ENCODE measurements at places on chromosomes 5 and 9. TPM values are rescaled to one million over a fixed set of nuclear protein-coding genes. Genes with fewer than 3 reads are reported as not detected.
A peak's percentile ranks its signal among the peaks of the same experiment; 100 is the strongest.

DNA sequence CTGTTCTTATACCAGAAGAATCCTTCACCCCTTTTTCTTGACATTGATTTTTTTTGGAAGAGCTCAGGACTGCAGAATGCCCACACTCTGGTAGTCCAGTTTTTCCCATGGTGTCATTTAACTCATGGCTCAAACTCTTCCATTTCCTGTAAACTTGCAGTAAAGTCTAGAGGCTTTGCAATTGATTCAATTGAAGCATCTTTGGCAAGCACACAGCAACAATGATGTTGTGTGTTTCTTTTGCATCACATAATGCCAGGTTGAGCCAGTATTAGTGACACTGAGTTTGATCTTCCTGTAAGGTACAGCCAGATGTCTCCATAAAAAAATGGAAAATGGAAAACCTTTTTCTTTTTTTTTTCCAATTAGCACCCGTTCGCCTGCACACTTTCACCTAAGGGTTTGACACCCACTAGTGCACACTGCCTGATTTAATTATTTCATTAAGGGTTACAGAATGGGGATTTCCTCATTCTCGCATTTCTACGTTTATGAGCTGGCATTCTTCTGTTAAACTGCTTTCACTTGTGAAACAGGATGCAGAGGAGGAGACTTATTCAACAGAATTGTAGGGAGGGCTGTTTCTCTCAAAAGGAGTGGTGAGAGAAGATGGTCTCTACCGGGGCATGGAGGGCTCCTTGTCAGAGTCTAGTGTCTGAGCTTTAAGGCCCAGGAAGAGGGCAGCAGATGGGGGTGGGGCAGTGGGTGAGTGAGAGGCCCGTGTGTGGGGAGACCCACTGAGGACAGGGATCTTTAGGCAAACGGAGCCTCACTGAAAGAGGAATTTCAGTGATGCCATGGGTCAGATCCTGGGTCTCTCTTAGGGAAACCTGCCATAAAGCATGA is 2.2 kb upstream of the S1PR3 start:
- peak; percentile 69 for DNase-seq

- no peak for DNase-seq
Observed at GRCh38 chr5:83865579-83865978, 144.9 kb upstream of the HAPLN1 start.

GRCh38 chr5:56827049-56827448 is 11.7 kb downstream of the MAP3K1 start:
- DNase-seq: no peak

DNA sequence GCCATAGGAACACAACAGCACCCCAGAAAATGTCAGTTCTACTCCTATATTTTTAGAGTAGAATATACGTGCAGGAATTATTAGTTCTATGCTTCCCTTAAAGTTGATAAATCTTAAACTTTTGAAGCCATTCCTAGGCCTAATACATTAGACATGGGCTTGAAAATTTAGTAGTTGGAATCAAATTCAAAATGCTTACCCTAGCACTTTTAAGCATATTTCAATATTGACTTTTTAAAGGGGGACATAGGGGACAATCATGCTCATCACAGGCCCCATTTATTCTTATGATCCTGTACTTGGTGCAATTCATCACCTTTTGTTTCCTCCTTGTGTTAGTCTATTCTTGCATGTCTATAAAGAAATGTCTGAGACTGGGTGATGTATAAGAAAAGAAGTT is 129.0 kb downstream of the FAM174A start:
- no peak for DNase-seq

Gene BNC2
- total RNA-seq: 45.2 TPM

Measured in IMR-90 (cell line).